Astrocyte of the hippocampus (primary cell): ENCODE measurements at places on chromosomes 16 and 17.

DNA sequence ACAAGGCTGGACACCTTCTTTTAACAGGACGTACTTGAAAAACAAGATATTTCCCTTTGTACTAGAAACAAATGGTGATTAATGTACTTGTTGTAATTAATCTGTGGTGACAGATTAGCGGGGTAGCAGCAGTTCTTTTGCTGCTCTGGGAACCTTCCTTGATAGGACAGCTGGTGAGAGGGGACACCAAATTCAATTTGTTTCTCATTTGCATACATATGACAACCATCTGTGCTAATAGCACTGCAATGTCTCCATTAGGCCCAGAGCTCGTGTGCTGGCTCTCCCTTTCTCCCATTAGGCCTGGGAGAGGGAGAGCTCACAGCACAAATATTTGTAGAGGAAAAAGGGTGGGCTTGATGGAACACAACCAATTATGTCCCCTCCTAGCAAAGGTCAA lies 221.0 kb upstream of the HS3ST3A1 start:
- DNase-seq: no peak

GRCh38 chr17:78101112-78101511 lies 27.4 kb downstream of the TMC6 start:
- no peak for DNase-seq

DNA sequence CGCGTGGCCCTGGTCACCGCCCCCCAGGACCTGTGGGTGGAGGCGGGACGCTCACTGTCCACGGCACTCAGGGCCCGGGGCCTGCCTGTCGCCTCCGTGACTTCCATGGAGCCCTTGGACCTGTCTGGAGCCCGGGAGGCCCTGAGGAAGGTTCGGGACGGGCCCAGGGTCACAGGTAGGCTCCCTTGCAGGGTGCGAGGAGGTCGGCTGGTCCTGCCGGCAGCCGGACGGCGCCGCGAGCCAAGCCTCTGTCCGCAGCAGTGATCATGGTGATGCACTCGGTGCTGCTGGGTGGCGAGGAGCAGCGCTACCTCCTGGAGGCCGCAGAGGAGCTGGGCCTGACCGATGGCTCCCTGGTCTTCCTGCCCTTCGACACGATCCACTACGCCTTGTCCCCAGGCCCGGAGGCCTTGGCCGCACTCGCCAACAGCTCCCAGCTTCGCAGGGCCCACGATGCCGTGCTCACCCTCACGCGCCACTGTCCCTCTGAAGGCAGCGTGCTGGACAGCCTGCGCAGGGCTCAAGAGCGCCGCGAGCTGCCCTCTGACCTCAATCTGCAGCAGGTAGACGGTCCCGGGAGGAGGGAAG lies 1.3 kb downstream of the GUCY2D start:
- no peak for DNase-seq

DNA sequence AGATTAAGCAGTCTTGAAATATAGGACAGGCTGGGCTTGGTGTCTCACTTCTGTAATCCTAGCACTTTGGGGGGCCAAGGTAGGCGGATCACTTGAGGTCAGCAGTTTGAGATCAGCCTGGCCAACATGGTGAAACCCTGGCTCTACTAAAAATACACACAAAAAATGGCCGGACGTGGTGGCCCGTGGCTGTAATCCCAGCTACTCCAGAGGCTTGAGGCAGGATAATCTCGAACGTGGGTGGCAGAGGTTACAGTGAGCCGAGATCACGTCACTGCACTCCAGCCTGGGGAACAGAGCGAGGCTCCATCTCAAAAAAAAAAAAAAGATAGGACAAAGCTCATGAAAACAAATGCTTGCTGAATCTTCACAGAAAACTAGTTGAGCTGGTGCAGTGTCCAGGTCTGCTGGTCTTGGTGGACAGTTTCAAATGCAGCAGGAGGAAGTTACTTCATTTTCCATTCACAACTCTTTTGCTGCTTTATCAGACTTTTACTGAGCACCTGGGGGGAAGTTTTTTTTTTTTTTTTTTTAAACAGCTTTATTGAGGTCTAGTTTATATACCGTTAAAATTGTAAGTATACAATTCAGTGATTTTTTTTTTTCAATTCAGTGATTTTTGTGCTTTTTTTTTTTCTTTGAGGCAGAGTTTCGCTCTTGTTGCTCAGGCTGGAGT lies 45.2 kb downstream of the SNX29 start:
- no peak for DNase-seq

- no peak for DNase-seq
Observed at GRCh38 chr17:54956791-54957190, 11.7 kb downstream of the COX11 start.

DNA sequence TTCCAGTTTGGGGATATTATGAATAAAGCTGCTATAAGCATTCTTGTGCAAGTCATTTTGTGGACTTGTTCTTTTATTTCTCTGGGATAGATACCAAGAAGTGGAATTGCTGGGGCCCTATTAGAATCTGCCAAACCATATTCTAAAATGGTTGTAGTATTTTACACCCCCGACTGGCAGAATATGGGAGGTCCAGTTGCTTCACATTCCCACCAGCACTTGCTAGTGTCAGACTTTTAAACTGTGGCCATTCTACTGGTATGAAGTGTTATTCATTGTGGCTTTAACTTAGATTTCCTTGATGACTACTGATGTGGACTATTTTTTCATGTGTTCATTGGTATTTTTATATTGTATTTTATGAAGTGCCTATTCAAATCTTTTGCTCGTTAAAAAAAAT lies 18.1 kb upstream of the NUP93 start:
- DNase-seq: no peak

- DNase-seq: no peak
Observed at GRCh38 chr16:18827890-18828289, 26.5 kb upstream of the ARL6IP1 start.

GRCh38 chr16:47017636-47018035 lies 44.2 kb upstream of the DNAJA2 start:
- DNase-seq: no peak

- peak; percentile 79 for DNase-seq
Observed at GRCh38 chr17:4808378-4808767, 1.4 kb downstream of the PLD2 start.

DNA sequence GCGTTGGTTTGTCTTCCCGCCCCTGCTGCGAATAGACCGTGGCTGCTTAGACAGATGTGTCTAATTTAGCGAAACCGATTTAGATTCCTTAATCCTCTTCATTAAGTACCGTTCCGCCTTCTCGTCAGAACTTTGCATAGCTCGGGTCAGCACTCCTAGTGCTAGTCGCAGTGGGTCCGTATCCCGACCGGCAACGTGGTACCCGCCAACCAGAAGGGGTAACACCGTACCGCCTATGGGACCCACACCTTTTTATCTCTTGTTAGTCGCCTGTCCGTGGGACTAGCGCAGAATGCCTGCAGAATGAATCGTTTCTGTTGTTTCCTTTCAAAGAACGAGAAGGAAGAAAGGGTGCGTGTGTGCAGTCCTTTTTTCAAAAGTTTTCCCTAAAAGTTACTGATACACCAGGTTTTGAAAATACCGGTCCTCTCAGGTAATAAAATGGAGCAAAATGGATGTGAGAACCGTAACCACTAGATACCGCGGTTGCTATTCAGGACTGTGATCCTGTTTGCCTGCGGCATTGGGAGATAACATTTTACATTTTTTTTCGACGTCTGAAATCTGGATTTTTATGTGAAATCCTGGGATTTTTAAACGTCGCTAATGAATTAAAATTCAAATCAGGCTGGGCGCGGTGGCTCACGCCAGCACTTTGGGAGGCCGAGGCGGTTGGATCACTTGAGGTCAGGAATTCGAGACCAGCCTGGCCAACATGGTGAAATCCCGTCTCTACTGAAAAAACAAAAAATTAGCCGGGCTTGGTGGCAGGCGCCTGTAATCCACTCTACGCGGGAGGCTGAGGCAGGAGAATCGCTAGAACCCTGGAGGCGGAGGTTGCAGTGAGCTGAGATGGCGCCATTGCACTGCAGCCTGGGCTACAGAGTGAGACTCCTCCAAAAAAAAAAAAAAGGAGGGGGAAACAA lies 998 bp upstream of the SRSF1 start:
- no peak for DNase-seq

DNA sequence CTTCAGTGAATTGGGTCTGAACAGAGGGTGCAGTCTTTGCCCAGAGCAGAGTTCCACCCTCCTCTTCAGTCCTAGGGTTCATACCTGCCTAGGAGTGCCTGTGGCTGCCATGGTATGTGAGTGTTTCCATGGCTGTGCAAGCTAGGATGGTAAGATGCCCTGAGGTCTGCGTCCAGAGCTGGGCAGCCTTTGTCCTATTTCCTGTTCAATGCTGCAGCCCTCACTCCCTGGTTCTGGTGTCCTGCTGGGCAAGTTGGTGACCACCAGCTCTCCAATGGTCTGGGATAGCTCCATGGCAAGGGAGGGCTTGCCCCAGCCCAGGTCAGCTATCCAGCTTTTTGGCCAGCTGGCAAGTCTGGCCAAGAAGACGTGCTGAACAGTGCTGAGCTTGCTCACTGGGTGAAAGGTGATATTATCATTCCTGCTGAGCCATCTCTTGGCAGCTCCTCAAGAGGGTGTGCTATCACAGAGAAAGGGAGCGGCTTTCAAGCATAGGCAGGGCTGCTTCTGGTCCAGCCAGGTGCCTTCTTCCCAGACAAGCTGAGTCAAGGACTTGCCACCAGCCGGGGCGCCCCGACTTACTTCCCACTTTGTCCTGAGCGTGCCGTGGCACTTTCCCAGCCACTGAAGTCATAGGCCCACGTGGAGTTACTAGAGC lies 13.0 kb upstream of the NFATC3 start:
- DNase-seq: no peak

GRCh38 chr17:32970281-32970680 lies 21.4 kb upstream of the SPACA3 start:
- no peak for DNase-seq

GRCh38 chr17:81923302-81924260 lies 4.0 kb downstream of the MAFG start:
- DNase-seq: peak; percentile 88

DNA sequence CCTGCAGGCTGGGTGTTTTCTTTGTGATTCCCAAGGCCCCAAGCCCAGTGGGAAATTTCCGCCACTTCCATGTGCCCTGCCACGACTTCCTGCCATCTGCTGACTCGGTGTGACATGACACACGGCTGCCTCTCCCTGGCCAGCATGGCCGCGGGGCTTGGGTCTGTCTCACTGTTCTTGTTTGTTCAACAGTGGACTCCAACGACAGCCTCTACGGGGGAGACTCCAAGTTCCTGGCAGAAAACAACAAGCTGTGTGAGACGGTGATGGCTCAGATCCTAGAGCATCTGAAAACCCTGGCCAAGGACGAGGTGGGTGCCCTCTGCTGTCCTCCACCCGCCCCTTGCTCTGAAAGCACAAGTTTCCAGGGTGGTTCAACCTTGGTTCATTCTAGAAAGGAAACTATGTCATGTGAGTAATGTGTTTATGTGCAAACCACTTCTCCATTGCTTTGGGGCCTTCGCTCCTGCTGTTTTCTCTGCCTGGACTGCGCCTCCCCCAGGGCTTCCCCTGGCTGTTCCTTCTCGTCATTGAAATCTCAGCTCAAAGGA lies 26.8 kb downstream of the KNOP1 start:
- no peak for DNase-seq

GRCh38 chr17:50614471-50615051 lies 20.1 kb upstream of the ABCC3 start:
- DNase-seq: no peak

- no peak for DNase-seq
Observed at GRCh38 chr16:29320274-29320999, 86.1 kb downstream of the NPIPB11 start.

DNA sequence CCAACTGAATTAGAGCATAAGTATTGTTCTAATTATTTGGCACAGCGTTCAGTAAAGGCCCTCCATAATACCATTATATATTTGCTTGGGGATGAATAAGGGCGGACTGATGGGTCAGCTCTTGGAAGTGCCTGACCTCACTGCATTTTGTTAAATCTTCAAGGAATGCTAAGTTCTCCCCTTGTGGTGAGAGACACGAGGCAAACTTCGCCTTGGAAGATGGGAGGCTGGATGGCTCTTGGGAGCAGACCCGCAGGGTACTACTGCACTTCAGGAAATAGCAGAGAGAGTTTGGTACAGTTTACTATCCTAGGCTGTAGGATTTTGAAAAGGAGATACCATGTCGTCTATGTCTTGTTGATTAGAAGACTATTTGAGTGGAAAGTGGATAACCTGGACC lies 87.0 kb upstream of the RPRML start:
- DNase-seq: no peak

DNA sequence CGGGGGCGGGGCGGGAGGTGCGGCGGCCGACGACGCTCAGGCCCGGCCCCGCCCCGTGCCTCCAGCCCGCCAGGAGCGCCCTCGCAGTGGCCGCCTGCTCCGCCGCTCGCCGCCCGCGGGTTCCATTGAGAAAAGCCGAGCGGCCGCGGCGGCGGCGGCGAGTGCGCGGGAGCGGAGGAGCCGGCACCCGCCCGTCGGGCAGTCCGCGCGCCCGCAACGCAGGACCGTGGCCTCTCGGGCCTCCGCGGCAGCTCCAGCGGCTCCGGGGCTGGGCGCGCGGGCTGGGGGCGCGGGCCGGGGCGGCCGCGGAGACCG lies at the start of gene ZFPM1:
ZFPM1 (plus strand) TSS at position 64 of the 315 bp plus-strand sequence. CDS start 359 bp downstream, outside the sequence.
- DNase-seq: no peak

GRCh38 chr17:3471599-3471998 lies at the start of gene SPATA22:
Gene SPATA22, minus strand, starts transcription at chr17:3471819. Its CDS starts 2,494 bp downstream, at chr17:3469325.
- DNase-seq: no peak

- no peak for DNase-seq
Observed at GRCh38 chr16:17382949-17383863, 87.6 kb downstream of the XYLT1 start.
